Non-pigmented ciliary epithelial cell (primary cell): ENCODE measurements at places on chromosomes 5 and 9.

GRCh38 chr5:40150896-40151295 is 528.8 kb upstream of the PTGER4 start:
- no peak for DNase-seq

DNA sequence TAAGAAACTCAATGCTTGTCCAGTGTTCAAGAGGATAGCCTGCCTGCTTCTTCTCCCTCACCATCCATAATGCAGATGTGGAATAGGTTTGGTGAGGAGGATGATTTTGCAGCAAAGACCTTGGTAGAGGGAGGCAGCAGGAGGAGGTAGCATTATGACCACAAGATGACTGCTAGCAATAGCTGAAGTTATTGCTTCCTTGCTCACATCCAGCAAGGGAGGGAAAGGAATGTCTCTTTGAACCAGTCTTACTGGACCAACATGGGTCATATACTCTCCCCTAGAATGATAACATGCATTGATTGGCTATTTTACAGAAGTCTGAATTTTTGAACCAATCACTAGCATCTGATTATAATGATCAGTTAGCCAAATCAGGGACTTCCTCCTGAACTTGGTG is 607.6 kb downstream of the EBF1 start:
- DNase-seq: no peak

- no peak for DNase-seq
These were observed 887.1 kb downstream of the MAT2B start for GRCh38 chr5:164392531-164392930.

DNA sequence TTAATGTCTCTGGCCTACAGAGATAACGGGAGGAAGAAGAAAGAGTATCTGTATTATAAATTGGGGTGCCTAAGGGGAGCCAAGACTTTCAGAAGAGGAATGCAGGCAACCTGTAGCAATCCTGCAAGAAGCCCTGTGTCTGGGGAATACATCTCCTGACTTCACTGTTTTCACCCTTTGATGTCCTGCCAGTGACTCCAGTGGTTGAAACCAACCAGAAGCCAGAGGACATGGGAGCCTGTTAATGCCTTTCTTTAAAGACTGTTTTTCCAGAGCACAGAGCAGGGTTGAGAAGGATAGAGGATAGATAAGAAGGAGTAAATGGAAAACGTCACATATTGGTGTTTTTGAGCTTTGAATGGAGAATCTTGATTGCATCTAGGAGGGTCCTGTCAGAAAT is 151.2 kb downstream of the HACD4 start:
- no peak for DNase-seq

DNA sequence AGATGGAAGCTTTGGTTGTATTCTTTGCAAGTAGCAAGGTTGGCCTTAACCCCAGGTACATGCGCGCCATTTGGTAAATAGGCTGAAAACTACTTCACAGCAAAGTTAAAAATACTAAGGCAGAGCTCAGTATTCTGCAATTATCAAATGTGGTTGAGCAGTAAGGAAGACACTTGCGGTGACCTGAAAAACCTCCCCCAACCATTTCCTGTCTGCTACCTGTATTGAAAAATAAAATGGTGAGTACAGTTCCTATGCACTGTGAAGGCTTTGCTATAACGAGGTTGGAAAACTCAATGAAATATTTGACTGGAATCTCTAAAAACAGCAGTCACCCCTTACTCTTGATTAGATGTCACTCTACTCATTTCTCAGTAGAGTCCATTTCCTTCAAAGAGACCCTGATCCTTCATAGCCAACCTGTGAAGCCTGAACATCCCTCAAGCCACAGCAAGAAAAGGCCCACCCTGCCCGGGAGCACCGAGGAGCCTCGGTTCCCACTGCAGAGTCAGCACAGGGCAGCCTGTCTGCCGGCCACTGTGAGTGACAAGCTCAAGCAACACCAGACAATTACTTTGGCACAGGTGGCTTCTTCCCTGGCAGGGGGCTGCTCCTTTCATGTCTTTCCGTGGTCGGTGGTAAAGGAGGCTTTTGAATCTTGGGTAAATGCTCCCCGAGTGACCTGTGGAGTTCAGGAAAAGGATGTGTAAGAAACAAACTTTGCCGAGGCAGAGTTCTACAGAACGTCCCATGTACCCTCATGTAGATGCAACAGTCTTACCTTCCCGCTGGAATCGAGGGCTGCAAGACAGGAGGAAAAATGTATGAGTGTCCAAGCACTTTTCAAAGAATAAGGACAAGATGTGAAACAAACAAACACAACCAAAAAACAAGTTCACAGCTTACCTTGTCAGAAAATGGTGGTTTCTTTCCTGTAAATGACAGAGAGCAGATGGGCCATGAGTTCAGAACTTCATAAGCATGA is 29.6 kb downstream of the C5orf58 start:
- no peak for DNase-seq

DNA sequence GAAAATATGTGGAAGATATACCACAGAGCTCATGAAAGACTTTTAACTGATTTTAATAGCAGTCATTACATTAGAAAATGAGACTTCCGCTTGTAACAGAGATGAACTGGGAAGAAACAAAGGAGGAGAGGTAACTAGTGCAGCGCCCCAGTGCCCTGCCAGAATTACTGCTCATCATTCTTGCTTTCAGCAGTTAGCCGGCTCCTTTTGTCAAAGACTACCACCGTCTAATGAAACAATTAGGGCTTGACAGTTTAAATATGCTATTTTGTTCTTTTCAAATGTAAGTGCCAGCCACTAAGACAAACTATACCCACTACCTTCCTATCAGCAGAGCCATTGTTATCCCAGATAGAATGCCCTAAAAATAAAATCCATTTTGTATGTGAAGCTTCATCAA is 328.4 kb downstream of the EFNA5 start:
- DNase-seq: no peak

DNA sequence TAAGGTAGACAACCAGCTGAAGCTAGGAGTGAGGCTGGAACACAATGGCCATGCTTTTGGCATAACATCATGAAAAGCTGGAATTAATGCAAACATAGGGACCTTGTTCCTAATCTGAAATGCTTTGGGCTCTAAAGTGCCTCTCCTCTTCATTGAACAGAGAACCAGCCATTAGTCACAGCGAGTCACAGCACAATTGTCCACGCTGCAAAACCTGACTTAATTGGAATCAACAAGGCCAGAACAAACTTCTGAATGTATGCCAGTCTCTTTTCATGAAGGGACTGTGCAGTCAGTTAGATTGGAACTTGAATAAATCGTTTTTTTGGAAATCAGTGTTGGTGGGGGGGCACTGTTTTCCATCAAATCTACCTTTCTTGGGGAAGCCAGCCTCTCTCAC is 96.5 kb downstream of the JAKMIP2 start:
- DNase-seq: no peak

DNA sequence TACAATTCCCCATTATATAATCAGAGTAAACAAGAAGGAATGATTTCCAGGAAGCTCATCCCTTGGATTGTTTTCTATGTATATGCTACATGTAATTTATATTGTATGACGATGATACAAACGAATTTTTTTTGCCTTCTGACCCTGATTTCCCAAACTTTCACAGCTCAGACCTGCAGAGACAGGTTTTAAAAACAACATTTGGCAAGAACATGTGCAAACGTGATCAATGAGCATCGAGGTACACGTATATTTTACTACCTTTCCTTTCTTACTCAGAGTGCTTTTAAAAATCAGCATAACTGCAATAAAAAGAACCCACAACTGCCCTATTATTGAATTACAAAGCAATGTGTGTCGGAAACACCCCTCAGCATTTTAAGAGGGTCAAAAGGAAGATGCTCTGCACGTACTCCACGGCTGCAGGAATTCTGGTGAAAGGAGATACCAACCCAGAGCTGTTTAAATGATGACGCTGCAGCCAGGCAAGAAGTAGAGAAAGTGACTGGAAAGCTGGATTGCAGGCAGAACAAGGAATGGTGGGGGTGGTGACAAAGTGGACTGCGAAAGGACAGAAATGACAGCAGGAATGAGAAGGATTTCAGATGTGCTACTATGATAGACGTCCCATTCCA is 533.5 kb downstream of the RAB3C start:
- no peak for DNase-seq

DNA sequence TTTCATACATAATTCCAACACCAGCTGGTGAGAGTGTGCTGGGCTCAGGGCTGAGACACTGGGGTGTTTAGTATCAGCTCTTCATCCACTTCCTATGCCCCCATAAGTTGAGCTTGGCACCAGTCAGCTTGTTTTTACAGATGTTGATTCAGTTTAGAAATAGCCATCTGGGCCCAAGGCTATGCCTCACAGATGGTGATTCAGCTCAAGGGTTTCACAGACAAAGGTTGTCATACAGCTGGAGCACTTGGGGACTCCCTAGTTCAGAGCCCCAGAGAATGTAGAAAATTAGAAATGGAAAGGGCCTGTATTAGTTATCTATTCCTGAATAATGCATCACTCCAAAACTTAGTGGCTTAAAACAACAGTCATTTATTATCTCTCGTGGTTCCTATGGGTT is 10.3 kb upstream of the CRHBP start:
- DNase-seq: no peak

- peak; percentile 93 for DNase-seq
These were observed 33.0 kb downstream of the FKBP15 start for GRCh38 chr9:113187929-113188595.
